ENCODE measurements at places on chromosomes 5 and 9. TPM values are rescaled to one million over a fixed set of nuclear protein-coding genes. Genes with fewer than 3 reads are reported as not detected.

Gene HSPA5
- total RNA-seq = 88.3 TPM

Gene RGS7BP
- total RNA-seq = 1.2 TPM

Gene NUTM2G
- not detected for total RNA-seq

Gene GABRA6
- total RNA-seq = not detected

Gene ADAMTSL1
- 140 TPM for total RNA-seq

Gene EPB41L4A
- 20.3 TPM for total RNA-seq

Gene TJP2
- total RNA-seq = 101 TPM

DNA sequence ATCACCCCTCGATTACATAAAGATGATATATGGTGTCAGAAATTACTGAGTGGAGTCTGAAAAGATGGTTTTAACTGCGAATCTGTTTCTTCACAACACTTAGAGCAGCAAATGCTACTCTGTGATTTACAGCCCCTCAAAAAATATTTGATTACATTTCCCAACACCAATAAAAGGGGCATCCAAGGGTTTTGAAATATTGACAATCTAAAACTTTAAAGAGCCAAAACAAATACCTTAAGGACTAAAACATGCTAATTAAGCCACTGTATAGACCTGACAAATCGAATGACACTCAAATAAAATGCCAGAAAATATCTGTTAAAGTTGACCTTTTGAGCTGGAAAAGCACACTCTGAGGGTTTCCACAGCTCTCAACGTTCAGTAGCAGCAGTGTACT lies 73.2 kb downstream of the ELAVL2 start:
- H3K36me3 ChIP-seq = no peaks in the 10 kb centered on the region
- no peaks in the 10 kb centered on the region for H3K4me1 ChIP-seq
- DNase-seq = no peak
- H3K27me3 ChIP-seq = no peaks in the 10 kb centered on the region
- no peak overlapping the region for H3K27ac ChIP-seq

GRCh38 chr5:158958021-158958994 lies 141.4 kb downstream of the EBF1 start:
- no peaks in the 10 kb centered on the region for H3K36me3 ChIP-seq
- no peak overlapping the region for H3K4me3 ChIP-seq
- peak overlapping the region; percentile 25 for H3K27ac ChIP-seq
- H3K27me3 ChIP-seq = no peaks in the 10 kb centered on the region

DNA sequence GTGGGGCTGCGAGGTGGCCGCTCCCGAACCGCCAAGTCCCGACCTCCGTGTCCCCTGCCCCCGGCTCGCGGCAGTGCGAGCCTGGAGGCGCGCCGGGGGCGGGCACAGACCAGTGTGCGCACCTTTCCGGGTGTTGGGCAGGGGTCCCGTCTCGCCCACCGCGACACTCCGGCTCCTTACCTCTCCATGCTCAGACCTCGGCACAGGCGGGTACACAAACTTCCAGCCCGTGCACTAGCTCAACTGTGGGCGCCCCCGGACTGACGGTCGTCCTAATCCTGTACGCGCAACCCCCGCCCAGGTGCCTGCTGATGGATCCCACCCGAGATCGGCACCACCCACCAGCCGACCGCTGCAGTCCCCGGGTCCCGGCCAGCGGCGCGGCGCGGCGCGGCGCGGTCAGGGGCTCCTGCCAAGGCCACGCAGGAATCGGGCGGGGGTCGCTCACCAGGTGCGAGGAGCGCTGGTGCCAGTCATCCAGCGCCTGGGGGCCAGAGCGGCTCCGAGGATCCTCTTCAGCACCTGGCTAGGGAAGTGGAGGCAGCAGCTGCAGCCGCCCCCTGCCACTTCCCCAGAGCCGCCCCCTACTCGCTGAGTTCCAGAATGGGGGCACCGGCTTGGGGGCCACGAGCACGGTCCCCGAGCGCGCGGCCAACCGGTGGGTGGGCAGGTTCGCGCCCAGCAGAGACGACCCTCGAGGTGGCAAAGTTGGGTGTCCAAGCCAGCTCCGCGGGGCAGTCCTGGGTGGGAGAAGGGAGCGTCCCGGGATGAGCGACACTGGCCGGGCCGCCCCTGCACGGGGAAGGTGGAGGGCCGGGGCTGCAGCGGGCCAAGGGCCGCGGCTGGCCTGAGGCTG lies 511 bp downstream of the SEMA5A start:
- peak overlapping the region; percentile 88 for H3K27ac ChIP-seq
- peaks cover 7% of the 10 kb centered on the region for H3K27me3 ChIP-seq
- peaks cover 12% of the 10 kb centered on the region for H3K36me3 ChIP-seq
- no peak for DNase-seq

DNA sequence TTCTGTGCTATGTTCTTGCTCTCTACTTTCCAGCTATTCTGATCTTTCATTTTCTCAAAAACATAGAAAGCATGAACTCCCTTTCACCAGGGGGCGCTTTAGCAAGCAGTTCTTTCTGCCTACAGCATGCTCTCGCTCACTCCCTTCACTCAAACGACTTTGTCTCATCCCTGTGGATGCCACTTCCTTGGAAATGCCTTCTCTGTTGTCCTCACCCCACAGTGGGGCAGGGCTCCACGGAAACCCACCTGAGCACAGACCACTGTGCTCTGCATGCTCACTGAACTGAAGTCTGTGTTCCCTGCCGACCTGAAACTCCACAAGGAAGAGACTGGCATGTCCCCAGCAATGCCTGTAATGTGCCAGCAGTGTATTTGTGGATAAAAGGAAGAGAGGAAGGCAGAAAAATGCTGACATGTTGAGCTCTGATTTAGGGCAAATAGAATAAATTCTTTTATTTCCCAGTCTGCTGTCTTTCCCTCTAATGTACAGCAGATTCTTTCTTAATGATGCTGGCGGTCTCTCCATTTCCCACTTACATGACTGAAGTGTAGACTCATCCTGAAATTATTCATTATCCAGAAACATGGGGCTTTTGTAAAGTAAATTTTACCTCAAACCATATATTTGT lies 4.9 kb upstream of the ROR2 start:
- peak overlapping the region; percentile 25 for H3K4me3 ChIP-seq
- H3K36me3 ChIP-seq = no peaks in the 10 kb centered on the region
- H3K4me1 ChIP-seq = peaks cover 18% of the 10 kb centered on the region
- DNase-seq = no peak
- H3K27me3 ChIP-seq = peaks cover 13% of the 10 kb centered on the region

DNA sequence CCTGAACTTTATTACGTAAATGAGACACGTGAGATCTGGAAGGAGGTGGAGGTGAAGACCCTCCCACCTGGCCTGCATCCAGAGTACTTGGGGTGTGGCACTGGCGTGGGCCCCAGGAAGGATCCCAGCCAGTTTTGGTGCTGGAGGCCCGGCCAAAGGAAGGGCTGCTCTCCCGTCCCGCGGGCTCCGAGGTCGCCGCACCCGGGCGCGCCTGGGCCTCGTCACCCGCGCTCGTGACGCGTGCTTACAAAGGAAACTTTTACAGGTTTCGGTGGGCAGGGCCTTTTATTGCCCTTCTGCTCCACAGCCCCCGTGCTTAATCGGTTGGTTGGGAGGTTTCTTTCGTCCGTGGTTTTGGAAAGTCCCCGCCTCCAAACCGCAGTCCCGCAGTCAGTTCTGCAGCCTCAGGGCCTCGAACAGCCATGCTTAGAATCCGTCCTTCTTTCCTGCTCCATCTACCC lies 29.2 kb downstream of the CDKN2A start:
- peaks cover 54% of the 10 kb centered on the region for H3K27me3 ChIP-seq
- no peaks in the 10 kb centered on the region for H3K36me3 ChIP-seq
- peak overlapping the region; percentile 31 for H3K4me3 ChIP-seq
- H3K27ac ChIP-seq = no peak overlapping the region
- DNase-seq = no peak

- H3K4me1 ChIP-seq = peaks cover 60% of the 10 kb centered on the region
- H3K4me3 ChIP-seq = peak overlapping the region; percentile 97
- no peaks in the 10 kb centered on the region for H3K27me3 ChIP-seq
- no peak for DNase-seq
- peak overlapping the region; percentile 91 for H3K27ac ChIP-seq
Observed at GRCh38 chr9:127980060-127980705, 606 bp downstream of the EEIG1 start.

GRCh38 chr5:173004013-173004412 lies 20.4 kb downstream of the ATP6V0E1 start:
- H3K27ac ChIP-seq = no peak overlapping the region
- DNase-seq = no peak
- no peak overlapping the region for H3K4me3 ChIP-seq
- no peaks in the 10 kb centered on the region for H3K36me3 ChIP-seq
- peaks cover 71% of the 10 kb centered on the region for H3K4me1 ChIP-seq

- DNase-seq = no peak
- H3K4me3 ChIP-seq = no peak overlapping the region
- no peak overlapping the region for H3K27ac ChIP-seq
- no peaks in the 10 kb centered on the region for H3K27me3 ChIP-seq
- peaks cover 13% of the 10 kb centered on the region for H3K4me1 ChIP-seq
Observed at GRCh38 chr9:89078860-89079259, 87.6 kb downstream of the S1PR3 start.

- H3K4me1 ChIP-seq = peaks cover 5% of the 10 kb centered on the region
- H3K4me3 ChIP-seq = no peak overlapping the region
- no peaks in the 10 kb centered on the region for H3K36me3 ChIP-seq
- no peak overlapping the region for H3K27ac ChIP-seq
Observed at GRCh38 chr5:2385818-2386217, 365.7 kb downstream of the IRX2 start.

- no peaks in the 10 kb centered on the region for H3K36me3 ChIP-seq
- no peaks in the 10 kb centered on the region for H3K27me3 ChIP-seq
- H3K4me1 ChIP-seq = no peaks in the 10 kb centered on the region
- no peak overlapping the region for H3K27ac ChIP-seq
- no peak overlapping the region for H3K4me3 ChIP-seq
Observed at GRCh38 chr9:1155602-1156001, 105.4 kb downstream of the DMRT2 start.

- no peak overlapping the region for H3K4me3 ChIP-seq
- peaks cover 31% of the 10 kb centered on the region for H3K4me1 ChIP-seq
- no peaks in the 10 kb centered on the region for H3K27me3 ChIP-seq
- DNase-seq = peak; percentile 57
- H3K36me3 ChIP-seq = no peaks in the 10 kb centered on the region
Observed at GRCh38 chr9:86406366-86406765, 52.2 kb upstream of the TUT7 start.

Data from esophagus muscularis mucosa (tissue), 4 donors.